ENCODE measurements at places on chromosomes 13 and 19.

- DNase-seq, result peak; percentile 85
These were observed 17.9 kb downstream of the BRSK1 start for GRCh38 chr19:55301459-55302317.

DNA sequence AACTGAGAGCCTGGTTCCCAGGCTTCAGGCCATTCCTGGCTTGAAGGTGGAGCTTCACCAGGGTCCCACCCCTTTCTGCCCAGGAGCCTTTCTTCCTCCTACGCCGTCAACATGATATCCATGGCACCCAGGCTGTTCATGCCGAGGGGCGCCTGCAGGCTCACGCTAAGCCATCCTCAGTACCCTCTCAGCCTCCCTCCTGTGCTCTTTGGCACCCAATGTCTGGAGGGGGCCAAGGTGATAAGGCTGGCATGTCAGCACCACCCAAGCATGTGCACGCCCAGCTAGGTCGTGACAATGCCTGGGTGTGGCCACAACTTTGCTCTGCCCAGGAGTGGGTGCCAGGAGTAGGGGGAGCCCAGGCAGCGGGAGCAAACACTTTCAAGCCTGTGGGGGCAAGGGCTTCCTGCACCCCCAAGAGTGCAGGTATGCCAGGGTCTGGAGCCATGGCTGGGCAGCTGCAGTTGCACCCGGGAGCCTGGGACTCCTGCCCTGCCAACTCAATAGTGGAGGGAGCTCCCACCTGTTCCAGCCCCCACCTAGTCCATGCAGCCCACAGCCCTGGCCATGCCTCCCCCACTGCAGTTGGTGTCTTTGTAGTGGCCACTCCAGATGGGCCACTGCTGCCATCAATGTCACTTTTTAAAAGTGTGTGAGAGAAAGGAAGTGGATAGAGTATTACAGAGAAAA, 219.9 kb downstream of the MAB21L1 start:
- no peak for DNase-seq

- no peak for DNase-seq
These were observed 5.8 kb upstream of the RFXAP start for GRCh38 chr13:36813225-36813624.

DNA sequence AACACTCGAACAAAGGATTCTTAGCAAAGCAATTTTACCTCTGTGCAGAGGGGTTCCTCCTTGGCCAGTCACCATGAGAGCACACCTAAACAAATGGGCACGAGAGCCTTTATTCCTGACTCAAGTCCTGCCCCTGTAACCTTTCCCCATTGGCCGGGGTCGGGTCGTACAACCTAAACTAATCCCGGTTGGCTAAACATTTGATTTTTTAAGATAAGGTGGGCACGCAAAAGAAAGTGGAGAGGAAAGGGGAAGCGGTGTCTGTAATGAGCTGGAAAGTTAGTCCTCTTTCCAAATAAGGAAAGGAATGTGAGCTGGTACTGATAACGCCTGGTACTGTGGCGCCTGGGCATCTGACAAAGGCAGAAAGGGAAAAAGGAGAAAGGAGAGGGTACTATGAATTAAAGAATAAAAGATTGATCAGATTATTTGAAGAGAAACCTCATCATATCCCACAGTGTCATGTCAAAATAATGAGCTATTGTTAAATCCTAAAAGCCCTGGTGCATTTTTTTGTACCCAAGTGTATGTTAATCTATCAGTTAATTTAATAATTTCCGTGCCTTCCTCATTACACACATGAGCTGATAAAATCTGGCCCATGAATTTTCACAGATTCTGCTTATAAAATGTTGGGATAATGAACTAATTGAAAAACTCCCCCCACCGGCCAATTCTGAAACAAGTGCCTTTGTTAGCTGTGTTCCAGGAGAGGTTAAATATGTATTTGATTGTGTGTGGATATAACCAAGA, 335.7 kb downstream of the RFC3 start:
- no peak for DNase-seq

DNA sequence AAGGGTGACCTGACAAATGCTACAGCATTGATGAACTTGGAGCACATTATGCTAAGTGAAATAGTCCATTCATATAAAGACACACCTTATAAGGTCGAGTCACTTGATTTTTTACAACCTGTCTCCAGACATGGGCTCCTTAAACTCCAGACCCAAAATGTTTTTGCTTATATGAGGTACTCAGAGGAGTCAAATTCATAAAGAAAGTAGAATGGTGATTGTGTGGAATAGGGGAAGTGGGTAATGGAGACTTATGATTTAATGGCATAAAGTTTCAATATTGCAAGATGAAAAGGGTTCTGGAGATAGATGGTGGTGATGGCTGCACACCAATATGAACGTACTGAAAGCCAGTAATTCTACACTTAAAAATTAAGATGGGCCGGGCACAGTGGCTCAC, 59.3 kb downstream of the ZNF627 start:
- DNase-seq, result no peak

- no peak for DNase-seq
These were observed 9.7 kb upstream of the ATP1A3 start for GRCh38 chr19:42003506-42004294.
